ENCODE measurements at places on chromosomes 3 and 15. TPM values are rescaled to one million over a fixed set of nuclear protein-coding genes. Genes with fewer than 3 reads are reported as not detected.

The SYNPR gene
- not detected for polyA plus RNA-seq

The PLA2G4D gene
- polyA plus RNA-seq: 0.12 TPM

The NISCH gene
- polyA plus RNA-seq: 37.8 TPM

The APOD gene
- polyA plus RNA-seq: 85.8 TPM

The IGSF10 gene
- polyA plus RNA-seq: 6.8 TPM

The MYRIP gene
- 0.83 TPM for polyA plus RNA-seq

The MESP2 gene
- polyA plus RNA-seq: 0.71 TPM

The MON1A gene
- polyA plus RNA-seq: 8.5 TPM

The PLSCR5 gene
- polyA plus RNA-seq: not detected

The IQCH gene
- 1.1 TPM for polyA plus RNA-seq

The VIPR1 gene
- polyA plus RNA-seq: 52.9 TPM

The FOXB1 gene
- not detected for polyA plus RNA-seq

The SI gene
- not detected for polyA plus RNA-seq

The FETUB gene
- not detected for polyA plus RNA-seq

The ITGA11 gene
- polyA plus RNA-seq: 0.39 TPM

The NLGN1 gene
- polyA plus RNA-seq: 0.24 TPM

The SV2B gene
- 0.12 TPM for polyA plus RNA-seq

The RAB6B gene
- 1.8 TPM for polyA plus RNA-seq

Data from lung (tissue), 17 donors.